ENCODE measurements at places on chromosomes 2 and 18.

DNA sequence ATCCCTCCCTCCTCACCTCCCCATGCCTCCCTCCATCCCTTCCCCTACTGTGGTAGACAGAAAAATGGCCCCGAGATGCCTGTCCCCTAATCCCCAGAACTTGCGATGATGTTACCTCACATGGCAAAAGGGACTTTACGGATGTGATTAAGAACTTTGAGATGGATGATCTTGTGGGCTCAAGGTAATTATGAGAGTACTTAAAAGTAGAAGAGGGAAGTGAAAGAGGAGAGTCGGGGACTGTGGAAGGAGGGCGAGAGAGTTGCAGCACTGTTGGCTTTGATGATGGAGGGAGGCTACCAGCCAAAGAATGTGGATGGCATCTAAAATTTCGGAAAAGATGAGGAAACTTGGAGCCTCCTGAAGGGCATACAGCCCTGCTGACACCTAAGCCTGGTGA is 66.5 kb downstream of the AGAP1 start:
- DNase-seq, result no peak

DNA sequence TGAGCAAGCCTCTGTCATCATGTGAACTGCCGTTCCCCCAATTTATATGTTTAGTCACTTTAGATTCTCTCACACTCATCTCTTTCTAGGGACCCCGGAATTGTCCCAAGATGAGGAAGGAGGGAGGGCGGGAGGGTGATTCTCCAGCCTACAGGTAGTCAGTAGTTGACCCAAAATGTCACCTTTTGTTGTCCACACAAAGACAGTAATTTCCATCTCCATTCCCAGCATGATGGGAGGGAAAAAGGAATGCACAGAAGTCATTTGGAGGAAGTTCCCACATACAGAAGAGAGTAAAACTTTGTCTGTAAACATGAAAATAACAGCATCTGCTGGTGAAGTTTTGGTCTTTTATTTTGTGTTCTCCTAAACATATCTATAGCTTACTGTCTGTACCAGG is 222.9 kb downstream of the KLHL29 start:
- DNase-seq, result no peak

- DNase-seq, result no peak
Observed at GRCh38 chr2:3341336-3341735, 36.3 kb downstream of the EIPR1 start.

- DNase-seq, result no peak
Observed at GRCh38 chr18:26468931-26469340, 79.4 kb downstream of the KCTD1 start.

DNA sequence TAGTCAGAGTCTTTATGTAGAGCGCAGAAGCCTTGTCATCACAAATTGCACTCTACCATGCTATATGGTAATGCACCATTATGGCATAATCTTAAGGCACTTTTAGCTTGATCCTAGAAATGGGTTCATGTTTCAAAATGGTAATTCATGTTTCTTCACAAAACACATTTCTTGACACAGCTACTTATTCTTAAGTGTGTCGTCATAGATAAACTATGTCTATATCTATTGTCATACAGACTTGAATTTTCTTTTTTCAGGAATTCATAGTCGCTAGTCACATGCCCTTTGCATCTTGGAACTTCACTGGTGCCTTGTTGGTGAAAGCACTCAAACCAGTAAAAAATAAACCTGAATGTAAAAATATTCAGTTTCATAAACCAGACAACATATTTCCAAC is 1578.2 kb downstream of the LRP1B start:
- no peak for DNase-seq

DNA sequence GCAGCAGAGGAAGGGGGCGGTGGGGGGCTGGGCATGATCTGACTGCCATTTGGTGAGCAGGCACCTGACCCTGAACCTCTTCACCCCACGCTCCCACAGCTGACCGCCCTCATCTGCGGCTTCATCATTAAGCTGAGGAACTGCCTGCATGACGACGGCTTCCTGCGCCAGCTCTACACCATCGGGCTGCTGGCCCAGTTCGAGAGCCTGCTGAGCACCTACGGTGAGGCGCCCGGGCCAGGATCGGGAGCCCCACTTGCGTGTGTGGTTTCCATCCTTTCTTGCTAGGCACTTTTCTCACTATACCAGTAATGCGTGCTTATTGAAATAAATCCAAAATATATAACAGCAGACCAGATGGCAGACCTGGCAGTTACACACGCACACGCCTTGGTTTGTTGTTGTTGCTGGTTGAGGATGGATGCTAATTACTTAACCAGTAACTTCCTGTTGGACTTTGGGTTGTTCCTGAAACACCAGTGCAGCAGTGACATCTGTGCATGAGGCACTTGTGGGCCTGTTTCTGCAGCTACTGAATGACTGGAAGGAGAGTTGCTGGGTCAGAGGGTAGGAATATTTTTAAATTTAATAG is 43.7 kb downstream of the COA5 start:
- DNase-seq, result no peak

GRCh38 chr2:190023860-190024259 is 38.7 kb downstream of the MSTN start:
- DNase-seq, result peak; percentile 17

DNA sequence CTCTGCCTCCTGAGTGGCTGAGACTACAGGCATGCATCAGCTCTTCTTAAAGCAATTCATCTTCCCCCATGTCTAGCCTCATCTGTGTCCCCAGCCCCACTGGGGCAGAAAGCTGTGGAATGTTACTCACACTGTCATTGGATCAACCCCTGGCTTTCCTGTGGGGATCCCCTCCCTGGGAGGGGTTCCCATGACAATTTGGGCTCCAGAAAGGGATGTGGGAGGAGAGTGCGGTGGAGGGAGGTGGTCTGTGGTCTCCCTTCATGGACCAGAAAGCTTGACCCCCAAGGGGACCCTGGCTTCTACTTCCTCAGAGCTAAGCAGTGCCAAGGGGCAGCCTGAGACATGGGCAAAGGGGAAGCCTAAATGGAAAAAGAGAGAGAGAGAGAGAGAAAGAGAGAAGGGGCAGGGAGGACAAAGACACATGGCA is 1.3 kb downstream of the NGEF start:
- no peak for DNase-seq

DNA sequence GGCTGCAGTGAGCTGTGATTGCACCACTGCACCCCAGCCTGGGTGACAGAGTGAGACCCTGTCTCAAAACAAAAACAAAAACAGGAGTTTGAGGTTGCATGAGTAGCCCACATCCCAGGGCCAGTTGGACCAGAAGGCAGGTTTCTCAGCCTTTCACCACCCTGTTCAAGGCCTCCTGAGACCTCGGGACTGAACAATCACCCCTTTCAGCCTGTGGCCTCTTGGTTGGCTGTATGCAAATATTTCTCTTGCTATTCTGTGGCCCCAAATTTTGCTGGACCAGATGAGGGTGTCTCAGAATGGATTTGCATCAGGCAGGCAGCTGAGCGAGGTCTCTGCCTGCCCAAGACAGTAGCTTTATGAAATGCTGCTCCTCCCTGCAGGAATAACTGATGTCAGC is 56.9 kb downstream of the DPYSL5 start:
- no peak for DNase-seq

GRCh38 chr2:8202132-8202531 is 479.7 kb upstream of the ID2 start:
- DNase-seq, result no peak

GRCh38 chr2:147538821-147539220 is 306.0 kb upstream of the ACVR2A start:
- DNase-seq, result no peak

DNA sequence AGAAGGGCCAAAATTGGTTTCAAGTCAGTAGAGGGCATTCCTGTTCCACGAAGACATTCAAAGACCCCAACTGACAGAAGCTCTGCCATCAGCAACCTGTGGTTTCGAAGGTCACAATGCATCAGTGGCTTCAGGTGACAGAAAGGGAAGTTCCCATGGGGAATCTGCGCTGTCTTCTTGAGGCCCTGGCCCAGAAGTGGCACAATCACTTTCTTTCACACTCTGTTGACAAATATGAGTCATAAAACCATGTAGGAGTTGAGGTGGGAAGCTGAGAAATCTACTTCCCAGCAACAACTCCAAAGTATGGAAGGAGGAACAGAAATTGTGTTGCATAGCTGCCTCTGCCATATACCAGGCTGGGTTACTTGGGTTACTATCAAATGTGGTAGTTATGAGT is 621.1 kb upstream of the FANCL start:
- DNase-seq, result no peak

DNA sequence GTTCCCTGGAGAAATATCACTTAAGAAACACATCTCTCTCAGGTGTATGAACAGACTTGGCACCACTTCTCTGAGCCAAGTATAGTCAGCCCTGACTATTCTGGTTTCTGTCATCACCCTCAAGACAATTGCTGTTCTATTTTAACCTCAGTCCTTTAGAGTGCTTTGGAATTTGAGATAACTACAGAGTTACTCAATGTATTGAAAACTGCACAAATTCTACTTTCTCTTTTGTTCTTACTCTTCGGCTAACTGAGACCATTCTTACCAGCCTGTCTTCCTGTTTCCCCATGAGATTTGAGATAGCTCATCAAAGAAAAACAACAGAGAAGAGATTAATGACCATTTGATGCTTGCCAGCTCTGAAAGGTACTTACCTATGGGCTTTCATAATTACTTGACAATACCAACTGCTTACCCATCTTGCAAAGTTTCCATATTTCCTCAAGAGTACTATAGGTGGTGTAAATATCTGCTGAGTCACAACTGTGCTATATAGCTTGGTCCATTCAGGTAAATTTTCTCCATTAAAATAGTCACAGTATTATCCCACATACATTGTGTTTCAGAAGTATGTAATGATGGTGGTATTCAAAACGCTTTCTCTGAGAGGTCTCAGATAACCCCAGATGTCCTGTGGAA is 467.5 kb upstream of the CHST9 start:
- no peak for DNase-seq

GRCh38 chr2:13607139-13607538 is 890.4 kb downstream of the TRIB2 start:
- DNase-seq, result no peak

- peak; percentile 63 for DNase-seq
Observed at GRCh38 chr2:29115797-29116781, 874 bp downstream of the CLIP4 start.

DNA sequence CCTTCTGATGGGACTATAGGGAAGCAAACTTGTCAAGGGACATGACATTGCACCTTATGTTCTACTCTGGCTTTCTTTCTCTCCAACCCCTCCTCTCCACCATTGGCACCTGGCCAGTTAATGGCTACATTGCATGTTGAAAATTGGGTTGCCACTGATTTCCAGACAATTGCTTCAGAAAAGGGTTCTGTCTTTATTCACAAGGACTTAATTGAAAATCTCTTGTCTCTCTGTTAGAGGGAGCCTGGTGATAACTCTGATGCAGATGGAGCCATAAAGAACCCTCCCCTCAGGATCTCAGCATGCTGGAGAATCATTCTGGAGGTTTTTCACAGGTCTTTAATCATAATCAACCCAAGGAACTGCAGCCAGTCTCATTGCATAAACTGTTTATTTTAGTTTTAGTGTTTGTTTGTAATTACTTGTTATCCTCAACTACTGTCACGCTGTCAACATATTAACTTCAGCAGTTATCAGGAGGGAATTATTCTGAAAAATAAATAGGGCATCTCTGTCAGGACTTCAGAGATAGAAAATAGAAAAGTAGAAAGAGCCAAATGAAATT is 316.8 kb downstream of the RIT2 start:
- DNase-seq, result no peak

DNA sequence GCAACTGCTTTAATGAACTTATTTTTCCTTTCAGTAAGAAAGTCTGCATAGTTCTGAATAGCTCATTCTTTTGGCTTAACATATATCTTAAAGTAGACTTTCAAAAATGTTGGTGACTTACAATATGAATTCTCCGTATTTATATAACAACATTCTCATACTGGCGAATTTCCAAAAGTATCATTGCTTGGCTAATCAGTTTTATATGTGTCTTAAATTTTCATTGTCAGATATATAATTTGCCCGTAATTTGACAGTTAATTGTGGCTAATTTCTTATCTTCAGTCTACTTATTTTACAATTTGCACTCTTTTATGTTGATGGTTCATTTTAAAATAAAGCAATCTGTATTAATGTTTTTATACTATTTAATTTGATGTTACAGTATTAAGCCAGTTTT is 144.9 kb downstream of the ATP9B start:
- DNase-seq, result no peak

- no peak for DNase-seq
Observed at GRCh38 chr2:204775766-204776165, 230.5 kb downstream of the PARD3B start.

DNA sequence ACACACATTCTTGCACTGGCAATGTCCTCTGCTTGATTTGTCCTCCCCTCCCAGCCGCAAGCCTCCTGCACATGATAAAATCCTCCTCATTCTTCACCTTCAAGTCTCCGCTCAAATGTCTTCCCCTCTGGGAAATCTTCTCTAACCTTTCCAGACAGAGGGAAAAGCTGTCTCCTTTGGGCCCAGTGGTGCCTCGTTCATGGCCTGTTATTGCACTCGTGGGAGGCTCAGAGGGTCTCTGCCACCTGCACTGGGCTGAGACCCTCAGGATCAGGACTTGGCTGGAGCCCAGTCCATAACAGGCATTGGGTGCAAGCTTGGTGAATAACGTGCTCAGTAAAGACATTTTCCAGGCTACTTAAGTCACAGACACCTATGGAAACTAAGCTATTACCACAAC is 68.6 kb downstream of the PTGR3 start:
- DNase-seq, result no peak

- DNase-seq, result no peak
Observed at GRCh38 chr18:40987581-40987980, 967.5 kb upstream of the PIK3C3 start.

DNA sequence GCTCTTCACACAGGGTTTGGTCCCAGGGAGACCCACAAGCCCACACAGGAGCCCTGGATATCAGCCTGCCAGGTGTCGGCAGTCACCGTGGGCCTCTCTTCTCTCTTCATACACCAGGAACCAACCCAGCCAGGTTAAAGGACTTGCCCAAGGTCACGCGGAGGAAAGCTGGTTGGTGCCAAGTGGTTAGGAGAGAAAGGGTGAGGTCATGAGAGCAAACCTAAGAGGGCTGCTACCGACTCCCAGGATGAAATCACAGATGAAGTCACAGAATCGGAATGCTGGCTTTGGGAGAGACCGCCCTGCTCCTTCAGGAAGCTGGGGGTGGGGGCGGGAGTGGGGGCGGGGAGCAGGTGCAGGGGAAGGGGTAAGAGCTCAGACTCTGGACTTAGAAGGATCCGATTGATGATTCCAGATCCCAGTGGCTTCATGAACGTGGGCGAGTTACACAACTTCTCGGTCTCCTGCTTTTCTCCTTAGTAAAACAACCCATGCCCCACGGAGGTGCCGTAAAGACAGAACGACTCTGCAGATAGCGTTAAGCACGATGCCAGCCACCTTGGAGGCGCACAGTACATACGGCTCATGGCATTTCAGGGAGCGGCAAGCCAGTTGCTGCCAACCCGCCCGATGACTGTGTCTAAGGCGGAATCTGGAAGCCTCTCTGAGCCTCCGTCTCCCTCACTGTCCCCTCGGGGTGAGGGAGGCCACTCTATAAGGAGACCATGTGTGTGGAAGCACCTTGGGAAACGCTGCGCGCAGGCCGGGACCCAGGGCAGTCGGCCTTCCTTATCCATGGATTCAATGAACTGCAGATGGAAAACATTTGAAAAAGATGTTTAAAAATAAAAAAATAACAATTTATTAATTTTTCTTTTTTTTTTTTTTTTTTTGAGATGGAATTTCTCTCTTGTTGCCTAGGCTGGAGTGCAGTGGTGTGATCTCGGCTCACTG is 23.0 kb upstream of the TAF1B start:
- no peak for DNase-seq

All from CD8-positive, alpha-beta memory T cell (primary cell).